ENCODE measurements at places on chromosomes 12 and 14. TPM values are rescaled to one million over a fixed set of nuclear protein-coding genes. Genes with fewer than 3 reads are reported as not detected.

The CCNB1IP1 gene
- total RNA-seq: 86.3 TPM

The MLEC gene
- total RNA-seq: 41.5 TPM

The RERGL gene
- 1.7 TPM for total RNA-seq

The OASL gene
- 0.16 TPM for total RNA-seq

The KERA gene
- 3.0 TPM for total RNA-seq

The CLEC9A gene
- total RNA-seq: not detected

The TMEM106C gene
- 73.6 TPM for total RNA-seq

The LIN7A gene
- 37.7 TPM for total RNA-seq

The CD69 gene
- 0.62 TPM for total RNA-seq

The MARK3 gene
- total RNA-seq: 146 TPM

The FGF23 gene
- not detected for total RNA-seq

The GNG2 gene
- total RNA-seq: 317 TPM

The CCDC175 gene
- total RNA-seq: 3.3 TPM

The BHLHE41 gene
- 1.1 TPM for total RNA-seq

The ACRBP gene
- 0.62 TPM for total RNA-seq

The TESPA1 gene
- not detected for total RNA-seq

The ACVRL1 gene
- total RNA-seq: 11.5 TPM

All from occipital lobe (tissue), 3 donors.